ENCODE measurements at places on chromosomes 3 and 15.
A peak's percentile ranks its signal among the peaks of the same experiment; 100 is the strongest.

DNA sequence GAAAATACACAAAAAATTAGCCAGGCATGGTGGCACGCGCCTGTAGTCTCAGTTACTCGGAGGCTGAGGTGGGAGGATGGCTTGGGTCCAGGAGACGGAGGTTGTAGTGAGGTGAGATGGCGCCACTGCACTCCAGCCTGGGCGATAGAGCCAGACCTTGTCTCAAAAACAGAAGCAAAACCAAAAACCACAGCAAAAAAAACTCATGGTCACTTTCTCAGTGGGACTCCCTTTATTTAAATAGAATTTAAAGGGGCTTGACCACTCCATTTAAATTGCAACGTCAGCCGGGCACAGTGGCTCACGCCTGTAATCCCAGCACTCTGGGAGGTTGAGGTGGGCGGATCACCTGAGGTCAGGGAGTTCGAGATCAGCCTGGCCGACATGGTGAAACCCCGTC lies 32.8 kb downstream of the ARHGAP31 start:
- DNase-seq, result no peak

GRCh38 chr3:140440446-140440845 lies 237.4 kb upstream of the TRIM42 start:
- DNase-seq, result no peak

GRCh38 chr3:136093771-136094170 lies 102.4 kb downstream of the MSL2 start:
- no peak for DNase-seq

DNA sequence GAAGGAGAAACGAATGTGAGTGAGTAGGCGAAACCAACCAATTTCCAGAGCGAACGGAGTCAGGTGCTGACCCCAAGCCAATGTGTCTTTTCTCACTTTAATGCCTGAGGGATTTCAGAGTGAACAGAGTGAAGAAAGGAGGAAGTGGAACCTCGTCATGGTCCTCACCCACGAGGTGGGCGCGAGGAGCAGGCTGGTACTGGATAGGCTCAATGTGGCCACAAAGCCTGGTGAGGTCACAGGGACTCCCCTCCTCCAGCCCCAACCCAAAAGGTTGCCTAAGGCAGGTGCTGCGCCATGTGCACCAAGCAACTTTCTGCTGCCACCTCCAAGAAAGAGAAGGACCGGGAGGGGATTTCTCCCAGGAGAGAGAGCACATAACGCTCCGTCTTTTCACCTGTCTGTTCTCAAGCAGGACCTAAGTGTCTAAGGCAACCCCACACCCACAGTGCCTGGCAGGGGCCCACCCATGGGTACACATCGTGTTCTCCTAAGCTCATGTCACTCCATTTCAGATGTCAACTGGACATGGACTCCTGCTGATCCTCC lies 3.8 kb downstream of the NRROS start:
- DNase-seq, result peak; percentile 53

DNA sequence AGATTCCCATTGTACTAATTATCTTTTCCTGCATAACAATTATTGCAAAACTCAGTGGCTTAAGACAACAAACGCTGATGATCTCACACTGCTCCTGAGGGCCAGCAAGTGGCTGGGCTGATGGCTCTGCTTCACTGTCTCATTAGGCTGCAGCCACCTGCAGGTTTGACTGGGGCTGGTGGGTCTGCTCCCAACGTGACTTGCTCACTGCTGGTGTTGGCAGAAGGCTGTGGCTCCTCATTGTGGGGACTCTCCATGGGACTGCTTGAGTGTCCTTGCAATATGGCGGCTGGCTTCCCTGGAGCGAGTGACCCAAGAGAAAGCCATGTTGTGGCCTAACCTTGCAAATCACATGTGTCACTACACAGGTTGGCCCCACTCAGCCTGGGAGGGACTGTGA lies 71.1 kb downstream of the PLXNA1 start:
- DNase-seq, result no peak

GRCh38 chr3:55440104-55440708 lies 46.9 kb downstream of the WNT5A start:
- no peak for DNase-seq

GRCh38 chr3:87307805-87308204 lies 31.4 kb upstream of the POU1F1 start:
- DNase-seq, result no peak

DNA sequence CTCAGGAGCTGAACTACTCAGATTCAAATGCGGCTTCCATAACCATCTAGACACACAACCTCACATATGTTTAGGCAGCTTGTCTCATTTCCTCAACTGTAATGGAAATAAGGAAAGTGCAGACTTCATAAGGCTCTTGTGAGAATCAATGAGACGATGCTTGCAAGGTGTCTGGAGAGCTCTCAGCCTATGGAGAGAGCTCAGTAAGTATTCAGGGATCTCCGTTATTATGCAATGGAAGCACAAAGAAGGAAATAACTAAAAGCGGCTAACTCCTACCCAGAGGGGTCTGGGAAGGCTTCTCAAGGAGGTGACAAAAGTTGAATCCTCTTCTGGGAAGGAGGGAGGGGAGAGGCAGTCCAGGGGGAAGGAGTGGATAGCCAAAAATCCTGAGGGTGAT lies 50.1 kb upstream of the LIPC start:
- DNase-seq, result no peak

GRCh38 chr15:47708161-47708980 lies 8.9 kb upstream of the SEMA6D start:
- no peak for DNase-seq

DNA sequence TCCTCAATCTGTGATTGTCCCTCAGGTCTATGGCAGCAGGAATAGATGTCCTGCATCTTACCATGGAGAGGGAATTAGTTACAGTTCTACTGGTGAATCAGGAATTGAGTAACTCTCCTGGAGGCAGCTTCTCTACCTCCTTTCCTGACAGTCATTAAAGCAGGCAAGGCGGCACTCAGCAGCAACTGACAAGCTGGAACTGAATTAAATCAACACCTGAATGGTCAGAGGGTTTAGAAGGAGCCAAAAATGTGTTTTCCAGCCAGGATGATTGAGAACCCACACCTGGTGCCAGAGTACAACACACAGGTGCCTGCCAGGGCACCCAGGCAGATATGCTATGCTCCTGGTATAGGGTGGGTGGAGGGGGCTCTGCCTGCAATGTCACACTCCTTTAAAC lies 43.1 kb upstream of the TIPARP start:
- DNase-seq, result no peak

DNA sequence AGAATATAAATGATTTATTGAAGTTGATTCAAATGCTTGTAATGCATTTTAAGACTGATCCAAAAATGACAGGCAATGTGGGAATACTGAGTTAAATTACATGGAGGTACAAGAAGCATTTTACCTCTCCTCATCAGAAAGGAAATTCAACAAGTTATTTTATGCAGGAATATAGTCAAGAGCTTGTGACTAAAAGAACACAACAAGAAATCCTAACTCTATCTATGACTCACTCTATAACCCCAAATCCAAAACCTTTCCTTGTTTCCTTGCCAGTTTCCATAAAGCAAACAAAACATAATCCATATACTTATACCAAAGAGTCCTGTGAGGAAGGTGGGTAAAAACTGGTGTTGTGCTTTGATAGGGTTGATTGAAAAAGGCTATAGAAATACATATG lies 30.8 kb downstream of the SIN3A start:
- no peak for DNase-seq

DNA sequence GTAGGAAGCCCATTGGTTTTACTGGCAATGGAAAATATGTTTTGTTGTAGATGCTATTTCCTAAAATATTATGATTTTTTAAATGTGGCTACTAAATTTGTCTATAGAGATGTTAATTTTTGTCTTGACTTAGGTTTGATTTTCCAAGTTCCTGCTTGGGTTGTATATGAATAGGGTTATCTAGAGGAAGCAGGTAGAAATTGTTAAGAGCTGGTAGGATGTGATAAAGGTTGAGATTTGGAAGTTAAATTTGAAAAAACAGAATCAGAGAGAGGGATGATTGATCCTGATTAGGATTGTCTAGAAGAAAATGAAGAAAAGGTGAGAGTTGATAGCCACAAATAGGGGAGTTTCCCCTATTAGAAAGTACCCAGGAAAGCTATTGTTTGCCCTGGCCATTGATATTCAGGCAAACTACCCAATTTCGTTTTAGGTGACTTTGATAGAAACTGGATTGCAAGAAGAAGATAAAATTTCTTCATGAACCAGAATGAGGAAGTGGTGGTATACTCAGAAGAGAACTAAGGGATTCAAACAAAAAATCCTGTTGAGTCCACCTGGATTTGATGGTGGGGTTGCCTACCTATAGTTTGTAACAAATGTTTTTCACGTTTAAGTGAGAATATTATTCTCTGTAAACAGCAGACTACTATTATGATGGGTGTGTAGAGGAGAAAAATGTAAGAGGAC lies 91.2 kb upstream of the PHLDB2 start:
- DNase-seq, result no peak

GRCh38 chr3:45623393-45623792 lies 28.8 kb downstream of the LIMD1 start:
- no peak for DNase-seq
